Inflammatory macrophage treated with lipopolysaccharide for 1 hour (primary cell): ENCODE measurements at places on chromosomes 13 and 19.

DNA sequence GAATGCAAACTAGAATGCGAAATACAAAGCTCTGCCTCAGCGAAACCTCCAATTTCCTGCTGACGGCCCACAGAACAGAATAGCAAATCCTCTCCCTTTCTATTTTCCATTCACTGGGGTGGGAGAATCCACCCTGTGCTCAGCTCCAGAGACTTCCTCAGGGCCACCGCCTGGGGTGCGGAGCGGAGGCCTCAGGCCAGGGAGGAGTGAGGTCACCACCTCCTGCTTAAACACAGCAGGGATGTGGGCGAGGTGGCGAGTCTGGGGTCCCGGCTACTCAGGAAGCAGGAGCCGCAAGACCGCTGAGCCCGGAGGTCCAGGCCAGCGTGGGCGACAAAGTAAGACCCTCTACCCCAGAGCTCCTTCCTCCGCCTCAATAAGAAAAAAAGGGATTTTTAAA lies 666 bp upstream of the ZNF320 start:
- no peak for DNase-seq

GRCh38 chr13:103866048-103866447 lies 799.8 kb upstream of the SLC10A2 start:
- DNase-seq, result no peak

GRCh38 chr13:99435998-99436397 lies 65.3 kb upstream of the TM9SF2 start:
- DNase-seq, result no peak

DNA sequence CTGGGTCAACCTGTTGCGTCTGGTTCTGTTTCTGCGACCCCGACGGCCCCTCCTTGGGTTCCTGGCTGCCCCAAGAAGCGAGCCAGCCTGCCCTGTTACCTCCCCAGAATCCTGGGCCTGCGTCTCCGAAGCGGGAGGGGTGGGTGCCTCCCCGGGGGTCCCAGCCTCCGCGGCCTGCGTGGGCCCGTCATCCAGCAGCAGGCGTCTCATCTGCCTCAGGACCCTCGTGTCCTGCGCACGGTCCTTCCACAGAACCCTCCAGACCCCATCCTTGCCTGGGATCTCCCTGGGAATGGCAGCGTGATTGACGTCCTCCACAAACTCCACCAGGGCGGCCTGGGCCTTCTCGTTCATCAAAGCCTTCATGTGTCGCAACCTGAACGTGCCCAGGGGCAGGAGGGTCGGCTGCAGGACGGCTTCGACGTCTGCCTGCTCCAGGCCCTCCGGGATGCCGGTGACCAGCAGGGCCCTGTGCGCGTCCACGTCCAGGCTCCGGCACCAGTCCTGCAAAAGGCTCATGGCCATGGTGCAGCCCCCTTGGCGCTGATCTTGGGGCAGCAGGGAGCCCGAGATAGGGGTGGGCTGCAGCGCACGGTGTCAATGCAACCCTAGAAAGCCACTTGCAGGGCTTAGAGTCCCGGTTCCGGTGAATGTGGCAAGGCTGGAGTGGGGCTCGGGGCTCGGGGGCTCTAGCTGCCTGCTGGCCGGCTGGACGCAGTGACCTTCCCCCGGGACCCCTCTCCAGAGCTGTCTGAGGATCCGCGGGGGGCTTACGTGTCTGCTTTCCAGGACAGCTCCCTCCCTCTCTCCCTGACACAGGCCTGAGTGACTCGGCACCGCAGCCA lies 504 bp downstream of the PNMA8B start:
- DNase-seq, result no peak

DNA sequence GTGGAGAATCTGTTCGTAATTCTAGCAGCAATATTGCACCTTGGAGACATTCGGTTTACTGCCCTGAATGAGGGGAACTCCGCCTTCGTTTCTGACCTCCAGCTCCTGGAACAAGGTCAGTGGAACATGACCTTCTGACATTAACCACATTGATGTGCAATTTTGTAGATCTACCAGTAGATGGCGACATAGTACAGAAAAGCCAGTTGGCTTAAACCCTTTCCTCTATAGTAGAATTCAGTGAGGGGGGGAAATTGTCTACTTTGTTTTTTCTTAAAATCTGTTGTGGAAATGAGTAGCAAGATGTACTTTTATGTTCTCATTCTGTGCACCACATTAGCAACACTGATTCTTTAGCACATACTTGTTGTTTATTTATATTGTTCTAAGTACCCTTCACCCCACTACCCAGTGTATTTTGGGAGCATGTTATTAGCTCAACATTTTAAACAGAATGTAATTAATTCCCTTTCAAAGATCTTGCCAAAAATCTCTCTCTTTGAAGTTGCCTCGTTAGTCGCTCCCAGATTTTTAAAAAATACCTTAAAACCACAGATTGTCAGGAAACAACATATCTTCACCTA lies 332.2 kb downstream of the MYO16 start:
- peak; percentile 73 for DNase-seq

GRCh38 chr13:42741914-42742313 lies 39.5 kb upstream of the FAM216B start:
- no peak for DNase-seq

DNA sequence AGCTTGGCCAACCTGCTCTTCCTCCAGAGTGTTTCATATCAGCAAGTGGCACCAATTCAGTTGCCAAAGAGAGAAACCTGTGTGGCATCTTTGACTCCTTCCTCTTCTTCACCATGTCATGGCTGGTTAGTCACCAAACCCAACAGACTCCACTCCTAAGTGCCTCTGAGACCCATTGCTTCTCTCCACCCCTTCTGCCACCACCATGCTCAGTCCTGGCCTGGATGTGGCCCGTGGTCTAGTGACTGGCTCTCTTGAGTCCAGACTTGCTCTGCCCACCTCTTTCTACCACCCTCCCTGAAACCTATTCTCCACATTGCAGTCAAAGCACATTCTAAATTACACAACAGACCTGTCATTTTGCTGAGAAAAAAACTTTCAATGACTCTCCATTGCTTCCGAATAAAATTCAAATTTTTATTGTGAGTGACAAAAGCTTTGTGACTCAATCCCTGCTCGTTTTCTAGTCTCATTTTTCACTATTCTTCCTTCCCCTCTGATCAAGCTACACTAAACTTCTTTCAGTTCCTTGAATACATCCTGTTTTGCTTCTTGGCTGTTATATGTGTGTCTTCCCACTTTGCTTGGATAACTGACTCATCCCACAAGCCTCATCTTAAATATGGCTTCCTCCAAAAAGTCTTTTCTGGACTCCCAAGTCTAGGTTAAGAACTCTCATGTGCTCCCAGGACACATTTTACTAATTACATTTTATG lies 12.0 kb upstream of the TNFSF11 start:
- peak; percentile 35 for DNase-seq

DNA sequence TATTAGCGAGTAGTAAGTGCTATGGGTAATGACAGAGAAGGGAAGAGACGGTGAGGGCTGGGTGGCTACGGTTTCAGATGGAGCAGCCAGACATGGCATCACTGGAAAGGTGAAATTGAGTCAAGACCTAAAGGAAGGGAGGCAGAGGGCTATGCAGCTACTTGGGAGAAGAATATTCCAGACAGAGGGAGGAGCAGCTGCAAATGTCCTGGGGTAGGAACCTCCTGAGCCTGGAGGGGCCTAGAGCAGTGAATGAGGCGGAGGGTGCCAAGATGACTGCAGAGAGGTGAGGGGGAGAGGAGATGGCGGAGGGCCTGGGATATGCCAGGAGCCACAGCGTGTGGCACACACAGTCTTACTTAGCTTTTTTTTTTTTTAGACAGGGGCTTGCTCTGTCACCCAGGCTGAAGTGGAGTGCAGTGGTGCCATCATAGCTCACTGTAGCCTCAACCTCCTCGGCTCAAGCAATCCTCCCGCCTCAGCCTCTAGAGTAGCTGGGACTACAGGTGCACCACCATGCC lies 21.1 kb downstream of the PLEKHF1 start:
- DNase-seq, result no peak

DNA sequence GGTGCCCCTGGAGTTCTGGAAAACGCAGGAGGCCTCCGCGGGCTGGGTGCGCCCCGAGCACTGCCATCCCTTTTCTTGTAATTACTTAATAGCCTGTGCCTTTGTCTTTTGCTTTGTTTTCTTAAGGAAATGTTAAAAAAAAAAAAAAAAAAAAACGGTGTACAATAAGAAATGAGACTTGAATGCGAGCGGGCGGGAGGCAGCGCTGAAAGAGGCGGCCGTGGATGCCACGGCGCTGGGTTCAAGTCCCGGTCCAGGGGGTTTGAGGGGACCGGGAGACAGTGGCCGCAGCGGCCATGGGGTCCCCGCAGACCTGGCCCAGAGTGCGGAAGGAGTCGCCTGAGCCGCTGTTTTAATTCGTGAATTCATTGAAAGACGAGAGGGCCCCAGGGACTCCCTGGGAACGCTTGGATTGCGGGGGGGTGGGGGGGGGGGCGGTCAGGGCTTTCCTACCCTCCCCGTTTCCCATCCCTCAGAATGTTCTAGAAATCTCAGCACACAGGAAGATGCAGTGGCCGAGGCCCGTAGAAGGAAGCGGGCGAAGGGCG lies 349.2 kb upstream of the ARGLU1 start:
- no peak for DNase-seq

GRCh38 chr19:48837051-48837524 lies 797 bp upstream of the HSD17B14 start:
- peak; percentile 70 for DNase-seq

GRCh38 chr19:44587963-44588770 lies 25.2 kb upstream of the IGSF23 start:
- peak; percentile 88 for DNase-seq

- peak; percentile 80 for DNase-seq
Observed at GRCh38 chr19:2567580-2567979, 91.7 kb downstream of the GADD45B start.

GRCh38 chr19:31511098-31511497 lies 161.9 kb upstream of the TSHZ3 start:
- DNase-seq, result no peak

DNA sequence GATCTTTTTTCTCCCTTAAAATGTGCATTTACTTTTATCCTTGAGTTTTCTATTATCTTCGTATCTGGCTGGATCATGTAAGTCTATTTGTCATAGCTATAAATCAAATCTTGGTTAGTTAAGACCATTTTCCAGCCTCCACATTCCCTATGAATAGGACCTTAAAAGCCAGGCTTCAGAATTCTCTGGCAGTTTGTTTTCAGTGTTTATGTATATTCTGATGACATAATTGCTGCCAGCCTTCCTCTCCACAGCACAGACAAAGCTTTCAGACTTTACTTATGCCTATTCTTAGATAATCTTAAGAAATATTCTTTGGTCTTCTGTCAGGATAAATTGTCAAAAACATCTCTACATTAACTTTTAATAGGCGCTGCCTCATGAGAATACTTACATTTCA lies 870.8 kb upstream of the SPRY2 start:
- DNase-seq, result no peak

DNA sequence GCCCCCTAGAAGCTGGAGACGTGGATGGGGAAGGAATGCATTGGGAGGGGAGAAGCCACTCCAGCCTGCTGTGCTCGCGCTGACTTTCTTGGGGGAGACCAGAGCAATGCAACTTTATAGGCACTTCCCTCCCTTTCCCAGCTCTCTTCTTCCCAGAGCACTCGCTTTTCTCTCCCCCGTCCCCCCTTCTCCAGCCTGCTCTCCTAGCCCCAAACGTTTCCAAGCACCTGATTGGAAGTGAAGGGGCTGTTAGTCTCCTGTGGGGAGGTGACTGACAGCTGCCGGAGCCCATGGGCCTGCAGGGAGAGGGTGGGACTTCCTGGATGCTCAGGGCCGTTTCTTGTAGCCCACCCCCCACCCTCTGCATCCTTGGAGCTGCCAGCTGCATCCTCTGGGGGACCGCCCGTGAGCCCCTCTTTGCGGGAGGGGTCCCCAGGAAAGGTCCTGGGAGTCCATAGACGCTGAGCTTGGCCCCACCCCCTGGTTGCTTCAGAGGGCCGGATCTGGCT lies 2.5 kb downstream of the HDGFL2 start:
- peak; percentile 16 for DNase-seq

- no peak for DNase-seq
Observed at GRCh38 chr19:8481201-8481600, 21.2 kb downstream of the PRAM1 start.
